ENCODE measurements at places on chromosomes 1 and 21.

DNA sequence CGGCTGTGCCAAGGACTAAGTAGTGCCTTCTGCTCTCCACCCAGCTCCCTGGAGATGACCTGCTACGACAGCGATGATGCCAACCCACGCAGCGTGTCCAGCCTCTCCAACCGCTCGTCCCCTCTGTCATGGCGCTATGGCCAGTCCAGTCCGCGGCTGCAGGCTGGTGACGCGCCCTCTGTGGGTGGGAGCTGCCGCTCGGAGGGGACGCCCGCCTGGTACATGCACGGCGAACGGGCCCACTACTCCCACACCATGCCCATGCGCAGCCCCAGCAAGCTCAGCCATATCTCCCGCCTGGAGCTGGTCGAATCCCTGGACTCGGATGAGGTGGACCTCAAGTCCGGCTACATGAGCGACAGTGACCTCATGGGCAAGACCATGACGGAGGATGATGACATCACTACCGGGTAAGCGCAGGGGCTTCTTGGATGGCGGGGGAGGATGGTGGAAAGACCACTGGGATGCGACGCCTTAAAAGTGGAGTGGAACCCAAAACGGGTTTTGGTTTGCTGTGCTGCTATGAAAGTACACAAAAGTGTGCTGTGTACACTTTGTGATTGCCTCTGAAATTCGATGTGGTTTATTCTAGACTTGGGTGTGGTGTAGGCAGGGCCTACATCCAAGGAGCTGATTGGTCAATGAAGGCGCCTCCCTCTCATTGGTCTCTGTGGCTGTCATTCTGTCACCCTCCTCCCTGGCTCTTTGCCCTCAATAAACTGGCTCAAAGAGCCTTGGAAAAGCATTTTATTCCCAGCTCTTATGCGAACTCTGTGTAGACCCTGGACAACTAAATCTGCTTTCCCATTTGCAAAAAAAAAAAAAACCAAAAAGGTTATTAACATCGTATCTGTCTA, 110.4 kb upstream of the IPO9 start:
- DNase-seq = no peak

DNA sequence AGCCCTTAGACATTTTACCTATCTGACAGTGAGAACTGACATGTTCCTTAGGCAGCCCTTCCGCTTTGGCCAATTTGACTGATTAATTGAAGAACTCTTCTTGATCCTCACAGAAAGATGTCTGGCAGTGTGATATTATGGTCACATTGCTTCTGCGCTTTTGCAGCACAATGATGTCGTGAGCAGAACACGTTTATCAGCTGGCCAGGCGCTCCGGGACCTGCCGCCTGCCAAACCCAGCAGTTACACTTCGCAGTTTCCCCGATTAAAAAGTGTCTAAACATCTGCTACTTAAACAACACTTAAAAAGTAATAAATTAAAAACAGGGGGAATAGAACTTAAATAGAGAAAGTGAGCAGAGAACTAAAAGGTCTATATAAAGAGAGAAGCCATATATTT, 103.5 kb upstream of the ETS2 start:
- no peak for DNase-seq

GRCh38 chr1:185936641-185937040, 202.4 kb downstream of the HMCN1 start:
- DNase-seq = no peak

- no peak for DNase-seq
These were observed 16.7 kb downstream of the AMPD2 start for GRCh38 chr1:109636201-109636952.

DNA sequence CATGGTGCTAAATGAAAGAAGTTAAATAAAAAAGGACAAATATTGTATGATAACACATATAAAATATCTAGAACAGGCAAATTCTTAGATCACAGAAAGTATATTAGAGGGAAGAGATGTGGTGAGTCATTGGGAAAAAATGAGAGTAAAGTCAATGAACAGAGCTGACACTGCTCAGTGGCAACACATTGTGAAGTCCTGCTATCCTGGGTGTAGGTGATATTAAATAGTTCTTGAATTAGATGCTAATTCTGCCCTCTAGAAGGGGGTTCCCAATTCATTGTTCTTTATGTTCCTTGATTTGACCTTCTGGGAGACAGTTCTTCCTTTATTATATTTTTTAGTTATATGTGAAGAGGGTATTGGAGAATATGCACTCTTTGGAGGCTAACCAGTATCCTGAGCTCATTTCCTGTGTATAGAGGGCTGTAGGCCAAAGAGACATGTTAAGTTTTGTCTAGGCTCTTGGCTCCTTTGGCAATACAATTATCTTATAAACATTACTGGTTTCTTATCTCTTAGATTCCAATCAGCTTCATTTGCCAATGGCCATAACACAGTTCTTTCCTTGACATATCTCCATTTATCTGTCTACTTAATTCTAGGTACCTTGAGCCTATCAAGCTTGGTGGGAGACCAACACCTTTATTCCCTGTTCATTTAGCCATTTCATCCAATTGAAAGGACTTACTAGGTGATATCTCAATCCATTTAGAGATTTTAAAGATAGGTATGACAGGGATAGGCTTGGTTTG, 6.6 kb upstream of the SLC35A3 start:
- no peak for DNase-seq

All from AG09309 (cell line).